ENCODE measurements at places on chromosomes 6 and 20.

- DNase-seq, result no peak
Observed at GRCh38 chr20:41632896-41633295, 14.7 kb upstream of the CHD6 start.

DNA sequence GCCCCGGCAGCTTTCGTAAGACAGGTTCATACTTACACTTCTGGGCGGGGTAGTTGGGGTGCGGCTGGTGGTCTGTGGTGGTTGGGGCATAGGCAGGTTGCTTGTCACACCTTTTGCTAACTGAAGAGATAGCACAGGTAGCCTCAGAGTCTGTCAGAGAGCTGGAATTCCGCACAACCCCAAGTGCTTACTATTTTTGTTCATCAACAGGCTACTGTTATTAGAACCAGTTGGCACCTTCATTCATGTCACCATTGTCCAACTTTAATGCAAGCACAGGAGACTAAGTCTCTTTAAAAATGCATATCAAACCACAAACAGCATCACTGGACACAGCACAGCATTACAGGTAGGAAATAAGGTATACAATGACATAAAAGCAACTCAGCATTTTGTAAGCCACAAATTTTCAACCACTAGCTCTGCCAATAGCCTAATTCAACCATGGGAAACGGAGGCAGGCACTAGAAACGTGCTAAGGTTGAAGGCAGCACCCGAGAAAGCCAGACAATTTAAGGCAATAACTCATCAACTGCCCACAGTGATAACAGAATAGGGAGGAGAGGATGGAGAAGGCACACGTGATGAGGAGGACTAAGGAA is 143.8 kb downstream of the ZMYND8 start:
- no peak for DNase-seq

DNA sequence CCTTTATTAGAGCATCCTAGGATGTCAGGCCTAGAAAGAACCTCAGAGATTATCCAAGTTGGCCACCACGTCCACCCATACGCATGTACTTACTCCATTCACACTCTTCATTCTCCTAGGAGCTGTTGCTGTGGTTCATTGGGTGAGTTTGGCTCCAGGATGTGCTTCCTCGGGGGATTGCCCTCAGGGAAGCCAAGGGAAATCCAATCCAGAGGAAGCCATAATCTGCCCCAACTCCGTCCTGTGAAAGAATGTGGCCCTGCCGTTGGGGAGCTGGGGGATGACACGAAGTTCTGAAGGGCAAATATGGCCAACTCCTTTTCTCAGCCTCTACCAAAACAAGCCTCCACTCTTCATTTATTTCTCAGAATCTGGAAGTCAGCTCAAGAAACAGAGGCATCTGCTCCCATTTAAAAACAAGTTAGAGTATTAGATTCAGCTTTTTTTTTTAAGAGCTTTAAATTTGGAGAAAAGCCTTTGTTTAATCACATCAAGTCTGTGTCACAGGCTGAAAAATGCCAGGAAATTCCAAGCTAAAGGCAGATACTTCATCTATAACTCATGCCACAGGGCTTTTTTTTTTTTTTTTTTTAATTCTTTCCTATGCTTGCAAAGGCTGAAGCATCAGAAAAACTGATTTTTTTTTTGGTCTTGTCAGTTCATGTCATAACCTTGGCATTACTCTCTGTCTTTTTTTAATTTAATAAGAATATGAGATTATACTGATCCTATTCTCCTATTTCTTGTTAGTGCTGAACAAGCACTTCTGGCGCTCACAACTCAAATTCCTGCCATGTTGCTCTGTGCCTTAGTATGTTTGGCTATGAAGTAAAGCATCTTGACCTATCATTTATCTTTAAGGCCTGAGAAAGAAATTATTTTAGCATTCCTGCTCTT is 480.9 kb upstream of the MARCKS start:
- no peak for DNase-seq

- DNase-seq, result no peak
Observed at GRCh38 chr20:35274172-35275092, 3.5 kb downstream of the MMP24OS start.

GRCh38 chr6:132763269-132763668 is 5.6 kb upstream of the VNN2 start:
- peak; percentile 22 for DNase-seq

DNA sequence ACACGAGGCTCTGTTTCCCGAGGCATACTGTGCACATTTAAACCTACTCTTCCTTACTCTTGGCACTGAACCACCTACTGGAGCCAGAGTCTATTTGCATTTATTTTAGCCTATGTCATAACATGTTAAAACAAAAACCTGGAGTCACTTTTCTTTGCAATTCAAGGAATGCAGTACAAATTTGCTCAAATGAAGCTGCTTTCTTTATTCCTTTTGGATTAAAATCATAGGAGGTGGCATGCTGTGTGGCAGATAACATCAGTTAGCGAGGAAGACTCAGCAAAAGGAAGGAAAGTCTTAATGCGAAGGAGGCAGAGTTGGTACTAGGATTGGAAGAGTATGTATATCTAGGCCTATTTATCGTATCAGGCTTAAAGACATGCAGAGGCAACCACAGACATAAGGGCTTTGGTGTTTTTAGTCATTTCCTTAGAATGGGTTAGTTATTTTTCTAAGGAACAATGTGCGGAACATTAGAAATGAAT is 92.9 kb downstream of the SAMD3 start:
- no peak for DNase-seq

- no peak for DNase-seq
Observed at GRCh38 chr6:158312165-158312564, at the start of gene TULP4. TULP4 (plus strand) TSS chr6:158312465; CDS start chr6:158314017, 1,552 bp downstream.

DNA sequence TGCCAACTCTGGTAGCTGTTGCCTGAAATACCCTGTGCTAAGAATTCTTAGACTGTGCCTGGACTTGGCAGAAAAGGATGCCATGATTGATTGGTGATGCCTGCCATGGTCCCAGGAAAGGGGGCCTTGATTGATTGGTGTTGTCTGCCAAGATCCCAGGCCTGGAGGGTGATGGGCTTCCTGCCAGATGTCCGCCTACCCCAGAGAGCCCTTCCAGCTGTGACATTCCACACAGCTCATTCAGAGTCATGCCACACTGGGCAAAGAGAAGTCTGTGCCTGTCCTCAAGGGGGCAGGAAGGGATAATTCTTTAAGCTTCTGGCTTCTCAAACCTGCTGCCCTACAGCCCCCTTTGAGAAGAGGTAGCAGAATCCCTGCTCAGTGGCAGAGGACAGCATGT is 24.6 kb downstream of the RIMS4 start:
- DNase-seq, result no peak

DNA sequence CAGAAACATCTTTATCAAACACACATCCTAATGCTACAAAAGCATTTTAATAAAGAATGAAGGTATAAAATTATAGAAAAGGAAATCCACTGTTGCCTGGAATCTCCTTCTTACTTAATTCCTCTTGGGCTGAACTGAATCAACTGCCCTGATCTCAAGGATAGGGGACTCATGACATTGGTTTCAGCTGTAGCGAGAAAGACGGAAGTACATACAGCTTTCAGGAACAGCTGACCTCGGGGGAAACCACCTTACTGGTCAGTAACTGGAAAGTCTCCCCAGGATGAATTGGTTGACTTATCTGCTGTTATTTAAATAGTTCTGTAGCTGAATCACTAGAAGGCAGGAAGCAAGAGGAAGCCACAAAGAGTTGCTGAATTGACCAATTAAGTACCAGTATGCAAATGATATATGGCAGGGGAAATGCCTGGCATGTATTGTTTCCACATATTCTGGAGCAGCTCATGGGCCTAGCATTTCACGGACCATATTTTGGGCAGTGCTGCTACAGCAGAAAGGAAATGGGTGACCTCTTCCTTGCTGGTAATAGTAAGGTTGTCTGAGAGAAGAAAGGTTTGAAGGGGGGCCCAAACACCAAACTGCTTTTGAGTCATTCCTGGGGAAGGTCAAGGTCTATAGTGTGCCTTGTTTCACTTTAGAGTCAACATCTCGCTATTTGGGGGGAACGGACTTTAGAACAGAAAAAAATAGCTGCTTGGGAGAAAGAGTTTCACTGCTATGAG is 43.7 kb upstream of the MAP7 start:
- peak; percentile 71 for DNase-seq

DNA sequence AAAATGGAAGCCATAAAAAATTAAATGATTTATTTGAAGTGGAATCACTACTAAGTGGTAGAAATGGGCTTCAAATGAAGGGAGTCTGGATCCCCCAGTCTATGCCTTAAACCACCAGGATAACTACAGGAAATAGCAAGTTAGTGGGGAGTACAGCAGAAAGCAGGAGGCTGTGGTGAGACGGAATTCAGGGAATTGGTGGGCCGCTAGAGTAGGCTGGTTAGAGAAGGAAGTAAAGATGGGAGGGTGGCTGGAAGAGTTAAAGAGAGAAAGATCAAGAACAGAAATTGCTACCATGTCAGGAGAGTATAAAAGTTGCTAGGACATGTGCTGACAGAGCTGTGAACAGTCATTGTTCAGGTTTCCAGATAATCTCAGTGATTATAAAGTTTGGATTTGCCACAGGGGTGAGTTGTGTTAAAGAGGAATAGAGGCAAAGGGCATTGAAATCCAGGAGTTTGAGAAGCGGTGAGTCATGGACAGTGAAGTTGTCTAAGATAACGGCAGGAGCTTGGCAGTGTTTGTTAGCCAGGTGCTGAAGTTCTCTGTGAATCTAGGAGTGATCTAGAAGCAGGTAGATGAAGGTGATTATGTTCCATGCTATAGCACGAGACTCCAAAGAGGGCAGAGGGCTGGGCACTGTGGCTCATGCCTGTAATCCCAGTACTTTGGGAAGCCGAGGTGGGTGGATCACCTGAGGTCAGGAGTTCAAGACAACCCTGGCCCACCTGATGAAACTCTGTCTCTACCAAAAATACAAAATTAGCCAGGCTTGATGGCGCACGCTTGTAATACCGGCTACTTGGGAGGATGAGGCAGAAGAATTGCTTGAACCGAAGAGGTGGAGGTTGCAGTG is 13.7 kb upstream of the HINT3 start:
- DNase-seq, result no peak

- DNase-seq, result no peak
Observed at GRCh38 chr6:165962366-165962765, 205.3 kb downstream of the TBXT start.

- no peak for DNase-seq
Observed at GRCh38 chr6:23413327-23414050, 712.5 kb upstream of the NRSN1 start.

GRCh38 chr6:47737406-47737805 is 39.0 kb downstream of the ADGRF4 start:
- no peak for DNase-seq

DNA sequence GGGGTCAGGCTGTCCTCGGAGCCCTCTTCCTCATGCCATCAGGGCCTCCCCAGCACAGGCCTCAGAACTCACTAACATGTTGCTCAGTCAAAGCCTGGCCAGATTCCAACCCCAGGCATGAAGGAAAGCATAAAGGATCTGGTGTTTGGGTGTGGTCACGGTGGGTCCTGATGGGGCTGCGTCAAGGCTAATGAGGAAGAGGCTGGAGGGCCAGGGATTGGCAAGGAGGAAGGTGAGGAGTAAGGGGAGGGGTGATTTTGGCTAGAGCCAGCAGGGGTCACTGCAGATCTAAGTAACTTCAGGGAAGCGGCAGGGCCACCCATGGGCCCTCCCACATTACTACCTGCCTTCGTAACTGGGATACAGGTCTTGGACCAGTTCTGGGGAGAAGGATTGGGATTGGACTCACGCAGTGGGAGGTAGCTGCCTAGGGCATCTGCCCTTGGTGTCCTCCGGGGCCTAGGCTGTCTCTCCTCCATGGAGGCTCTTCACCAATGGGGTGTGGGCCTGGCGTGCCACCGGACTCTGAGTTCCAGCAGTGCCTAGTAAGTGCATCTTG is 36.2 kb upstream of the MRPS18A start:
- DNase-seq, result peak; percentile 95

DNA sequence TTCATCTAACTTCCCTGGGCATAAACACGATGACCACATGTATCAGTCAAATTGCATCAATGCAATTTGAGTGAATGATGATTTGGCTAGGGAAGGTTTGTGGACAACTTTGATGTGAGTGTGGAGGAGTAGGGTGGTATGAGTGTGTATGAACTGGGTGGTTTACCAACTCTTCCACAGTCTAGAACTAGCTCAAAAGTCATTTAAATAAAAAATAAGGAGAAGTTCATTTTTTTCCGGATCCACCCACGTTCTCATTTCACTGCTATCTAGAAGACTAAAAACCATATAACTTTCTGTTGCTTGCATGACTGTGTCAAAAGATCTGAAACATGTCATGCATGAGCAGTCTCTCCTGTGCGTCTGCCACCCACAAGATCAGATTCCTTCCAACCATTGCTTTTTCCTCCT is 23.6 kb downstream of the SLC35D3 start:
- no peak for DNase-seq

GRCh38 chr6:14957355-14958059 is 288.4 kb upstream of the JARID2 start:
- DNase-seq, result no peak

DNA sequence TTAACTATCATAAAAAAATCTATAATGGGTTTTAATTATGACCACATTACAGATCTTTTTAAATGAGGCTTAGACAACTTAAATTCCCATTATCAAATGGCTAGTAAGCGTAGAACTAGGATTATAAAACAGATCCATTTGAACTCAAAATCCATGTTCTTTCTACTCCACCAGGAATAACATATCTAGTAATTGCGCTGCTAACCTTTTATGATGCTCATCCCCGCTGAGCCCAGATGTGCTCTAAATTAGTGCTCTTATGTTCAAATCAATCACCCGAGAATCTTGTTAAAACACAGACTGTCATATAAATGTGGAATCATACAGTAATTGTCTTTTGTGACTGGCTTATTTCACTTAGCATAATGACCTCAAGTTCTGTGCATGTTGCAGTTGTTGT is 903.1 kb downstream of the PHF3 start:
- no peak for DNase-seq

- DNase-seq, result peak; percentile 87
Observed at GRCh38 chr6:2245877-2246863, 765 bp upstream of the GMDS start.

- no peak for DNase-seq
Observed at GRCh38 chr20:14727485-14728150, 390.2 kb upstream of the FLRT3 start.

DNA sequence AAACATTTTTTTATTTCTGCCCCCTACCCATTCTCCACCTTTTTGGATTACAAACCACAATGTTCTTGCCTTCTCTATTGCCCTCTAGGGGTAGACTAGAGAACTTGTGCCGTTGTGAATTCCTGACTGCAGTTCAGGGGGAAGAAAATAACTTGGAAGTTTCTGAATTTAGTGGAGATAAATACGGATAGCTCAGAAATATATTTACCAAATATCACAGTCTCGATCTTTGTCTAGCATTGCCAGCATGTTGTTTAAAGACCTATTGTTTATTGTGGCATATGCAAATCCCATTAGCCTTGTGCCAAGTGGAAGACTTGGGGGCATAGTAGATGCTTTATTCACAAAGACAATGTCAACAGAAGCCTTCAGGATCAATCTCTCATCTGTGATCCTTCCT is 154.1 kb upstream of the MMS22L start:
- no peak for DNase-seq

DNA sequence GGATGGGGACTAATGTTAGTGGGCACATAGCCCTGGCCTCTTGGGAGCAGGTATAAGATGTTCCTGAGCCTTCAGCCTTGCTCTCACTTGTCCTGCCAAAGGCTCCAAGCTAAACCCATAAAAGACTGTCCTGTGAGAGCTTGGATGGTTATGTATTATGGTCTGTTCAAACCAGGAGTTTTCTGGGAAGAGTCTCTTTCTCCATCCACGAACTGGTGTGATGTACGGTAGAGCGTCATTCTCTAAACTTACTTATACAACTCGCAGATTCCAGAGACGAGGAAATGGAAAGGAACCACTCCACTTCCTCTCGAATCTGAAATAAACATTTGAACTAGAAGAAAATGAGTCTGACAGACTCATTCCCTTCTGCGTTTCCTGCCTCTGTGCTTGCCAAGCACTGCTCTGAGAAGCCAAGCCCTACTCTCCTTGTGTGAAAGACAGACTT is 5.3 kb downstream of the SOBP start:
- DNase-seq, result no peak

Data from Calu3 (cell line).